ENCODE measurements at places on chromosomes 4 and X. TPM values are rescaled to one million over a fixed set of nuclear protein-coding genes. Genes with fewer than 3 reads are reported as not detected.

Gene SMARCAD1
- total RNA-seq, result 65.3 TPM

DNA sequence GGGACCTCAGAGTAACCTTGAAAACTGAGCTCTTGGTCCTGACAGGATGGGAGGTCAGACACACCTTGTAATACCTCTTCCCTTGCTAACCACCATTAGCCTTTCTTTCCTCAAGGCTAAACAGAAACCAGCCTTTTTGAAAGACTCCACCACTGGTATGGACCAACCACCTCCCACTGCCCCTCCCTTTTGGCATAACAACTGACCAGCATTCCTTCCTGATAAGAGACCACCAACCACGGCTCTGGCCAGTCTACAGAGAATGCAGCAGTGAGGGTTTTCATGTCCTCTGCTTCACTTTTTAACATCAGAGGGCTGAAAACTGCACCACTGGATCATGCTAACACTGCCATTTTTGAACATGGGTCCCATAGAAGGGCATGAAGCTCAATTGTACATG lies 100.2 kb upstream of the MID1IP1 start:
- H3K27ac ChIP-seq, result no peak overlapping the region
- no peak for DNase-seq
- H3K4me1 ChIP-seq, result peaks cover 3% of the 10 kb centered on the region

Gene ENPEP
- total RNA-seq, result 11.9 TPM

Gene DBET
- not detected for total RNA-seq

Gene SLIT2
- total RNA-seq, result 168 TPM

DNA sequence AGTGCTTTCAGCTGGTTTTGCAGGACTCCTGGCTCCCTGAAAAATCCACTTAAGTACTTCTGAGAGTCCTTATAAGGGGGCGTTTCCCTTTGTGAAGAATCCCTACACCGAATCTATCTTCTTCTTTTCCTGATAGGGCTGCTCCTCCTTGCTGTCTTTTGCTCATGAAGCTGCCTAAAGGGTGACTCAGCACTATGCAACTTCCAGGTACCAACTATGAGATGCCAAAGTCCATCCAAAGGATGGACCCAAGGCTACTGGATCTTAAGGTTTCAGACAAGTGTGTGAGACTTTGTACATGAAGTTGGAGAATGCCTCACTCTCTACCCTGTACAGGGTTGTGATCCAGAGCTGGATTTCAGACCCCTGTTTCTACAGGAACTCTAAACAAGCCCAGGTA lies 485.0 kb upstream of the FAT1 start:
- DNase-seq, result no peak
- H3K4me3 ChIP-seq, result no peak overlapping the region
- H3K27ac ChIP-seq, result no peak overlapping the region
- H3K27me3 ChIP-seq, result peaks cover 1% of the 10 kb centered on the region
- peaks cover 2% of the 10 kb centered on the region for H3K36me3 ChIP-seq

DNA sequence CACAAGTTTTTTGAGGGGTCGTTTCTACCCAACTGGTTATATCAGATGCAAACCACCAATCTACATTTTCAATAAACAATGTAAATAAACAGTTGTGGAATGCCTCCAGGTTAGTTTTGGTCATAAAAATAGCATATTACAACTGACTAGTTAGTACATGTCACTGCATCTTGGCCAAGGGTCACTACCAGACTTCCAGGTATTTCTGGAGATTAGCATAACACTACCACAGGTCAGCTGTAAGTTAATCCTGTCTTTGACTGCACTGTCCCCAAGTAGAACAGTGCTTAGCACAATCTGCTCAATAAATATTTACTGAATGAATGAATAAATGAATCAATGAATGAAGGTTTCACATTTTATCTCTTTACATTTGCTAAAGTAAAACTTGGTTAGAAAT lies 64.4 kb downstream of the TBC1D19 start:
- H3K27me3 ChIP-seq, result no peaks in the 10 kb centered on the region
- no peak overlapping the region for H3K27ac ChIP-seq
- no peaks in the 10 kb centered on the region for H3K4me1 ChIP-seq
- H3K36me3 ChIP-seq, result peaks cover 48% of the 10 kb centered on the region
- no peak for DNase-seq
- no peak overlapping the region for H3K4me3 ChIP-seq

Gene SPATA18
- total RNA-seq, result 10.8 TPM

- no peak overlapping the region for H3K27ac ChIP-seq
- H3K4me3 ChIP-seq, result no peak overlapping the region
- H3K27me3 ChIP-seq, result no peaks in the 10 kb centered on the region
- no peak for DNase-seq
These were observed 43.3 kb upstream of the PDGFC start for GRCh38 chr4:157014621-157015591.

DNA sequence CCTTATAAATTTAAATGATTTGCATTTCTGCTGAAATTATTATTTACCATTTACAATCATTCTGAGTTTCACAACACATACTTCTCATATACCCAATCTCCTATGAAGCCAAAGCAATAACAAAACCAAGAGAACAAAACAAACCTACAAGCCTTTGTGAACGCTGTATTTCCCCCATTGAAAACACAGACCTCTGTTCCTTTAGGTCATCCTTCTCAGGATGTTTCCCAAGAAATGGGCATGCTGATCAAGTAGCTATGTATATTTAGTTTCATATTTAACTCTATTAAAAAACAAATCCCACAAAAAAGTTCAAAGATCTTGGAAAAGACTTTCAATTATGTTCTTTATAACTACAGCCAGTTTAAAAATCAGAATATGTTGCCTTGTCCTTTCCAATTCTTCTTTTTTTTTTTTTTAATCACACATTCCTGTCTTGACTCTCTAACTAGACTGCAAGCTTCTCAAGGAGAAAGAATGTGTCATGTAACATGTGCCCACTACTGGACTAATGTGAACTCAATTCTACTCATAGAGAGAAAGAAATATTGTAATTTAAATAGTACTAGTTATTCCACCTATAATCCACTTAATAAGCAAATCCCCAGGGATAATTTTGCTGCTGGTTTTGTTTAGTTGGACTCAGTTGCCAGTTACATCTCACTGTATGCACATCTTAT lies 84.3 kb upstream of the PRSS48 start:
- no peak overlapping the region for H3K27ac ChIP-seq
- no peak for DNase-seq
- H3K4me3 ChIP-seq, result no peak overlapping the region
- no peaks in the 10 kb centered on the region for H3K27me3 ChIP-seq

- no peak overlapping the region for H3K4me3 ChIP-seq
- H3K27ac ChIP-seq, result no peak overlapping the region
- no peaks in the 10 kb centered on the region for H3K27me3 ChIP-seq
- H3K36me3 ChIP-seq, result peaks cover 1% of the 10 kb centered on the region
- DNase-seq, result no peak
These were observed 71.4 kb upstream of the FRG1 start for GRCh38 chr4:189869236-189869635.

DNA sequence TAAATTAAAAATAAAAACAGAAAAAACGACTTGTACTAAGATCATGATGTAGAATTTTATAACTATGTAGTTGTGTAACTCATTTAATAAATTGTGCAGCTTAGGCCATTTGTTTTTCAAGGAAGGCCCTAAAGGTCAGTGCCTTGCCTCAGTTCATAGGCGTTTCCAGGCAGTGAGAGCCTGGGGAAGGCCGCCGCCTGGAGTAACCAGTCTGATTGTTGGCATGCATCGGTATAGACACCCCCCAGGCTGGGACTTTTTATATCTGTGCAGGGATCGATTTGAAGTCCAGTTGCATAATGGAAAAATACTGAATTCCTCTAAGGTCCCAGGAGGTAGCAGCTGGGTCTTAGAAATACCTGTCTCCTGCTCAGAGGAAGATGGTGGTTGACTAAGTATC lies 77.2 kb downstream of the TMEM131L start:
- DNase-seq, result no peak
- no peak overlapping the region for H3K27ac ChIP-seq
- no peaks in the 10 kb centered on the region for H3K27me3 ChIP-seq
- H3K36me3 ChIP-seq, result peaks cover 2% of the 10 kb centered on the region
- no peak overlapping the region for H3K4me3 ChIP-seq

DNA sequence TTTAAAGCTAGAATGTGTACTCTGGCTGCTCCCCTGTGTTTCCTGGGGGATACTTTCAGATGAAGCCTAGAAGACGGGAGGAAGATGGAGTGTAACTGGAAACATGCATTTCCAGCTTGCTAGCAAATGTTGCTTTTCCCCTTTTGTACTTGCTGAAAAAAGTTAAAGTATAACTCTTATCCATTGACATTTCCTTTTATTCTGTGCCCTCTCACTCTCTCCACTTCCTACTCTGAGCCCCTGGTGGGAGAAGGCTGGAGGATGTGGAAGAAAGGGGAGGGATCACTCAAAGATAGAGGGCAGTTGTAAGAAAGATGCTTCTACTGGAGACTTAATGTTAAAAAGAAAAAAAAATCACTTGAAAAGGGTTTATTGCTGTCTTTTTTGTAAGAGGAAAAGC lies 396.5 kb downstream of the DTHD1 start:
- no peak overlapping the region for H3K27ac ChIP-seq
- no peak for DNase-seq
- H3K36me3 ChIP-seq, result no peaks in the 10 kb centered on the region
- H3K27me3 ChIP-seq, result no peaks in the 10 kb centered on the region
- H3K4me1 ChIP-seq, result peaks cover 23% of the 10 kb centered on the region

Gene WNK3
- total RNA-seq, result 17.2 TPM

GRCh38 chrX:154594491-154594890 lies 9.6 kb downstream of the CTAG1A start:
- DNase-seq, result no peak
- no peaks in the 10 kb centered on the region for H3K36me3 ChIP-seq
- H3K4me3 ChIP-seq, result no peak overlapping the region
- H3K27me3 ChIP-seq, result peaks cover 4% of the 10 kb centered on the region
- H3K27ac ChIP-seq, result no peak overlapping the region

Gene GLUD2
- total RNA-seq, result 1.4 TPM

Measured in mesothelial cell of epicardium (in vitro differentiated cells).